ENCODE measurements at places on chromosomes 3 and 15.

GRCh38 chr15:29789871-29790270 lies 32.4 kb downstream of the TJP1 start:
- no peak for DNase-seq

GRCh38 chr15:77410701-77411618 lies 8.9 kb downstream of the PEAK1 start:
- no peak for DNase-seq

DNA sequence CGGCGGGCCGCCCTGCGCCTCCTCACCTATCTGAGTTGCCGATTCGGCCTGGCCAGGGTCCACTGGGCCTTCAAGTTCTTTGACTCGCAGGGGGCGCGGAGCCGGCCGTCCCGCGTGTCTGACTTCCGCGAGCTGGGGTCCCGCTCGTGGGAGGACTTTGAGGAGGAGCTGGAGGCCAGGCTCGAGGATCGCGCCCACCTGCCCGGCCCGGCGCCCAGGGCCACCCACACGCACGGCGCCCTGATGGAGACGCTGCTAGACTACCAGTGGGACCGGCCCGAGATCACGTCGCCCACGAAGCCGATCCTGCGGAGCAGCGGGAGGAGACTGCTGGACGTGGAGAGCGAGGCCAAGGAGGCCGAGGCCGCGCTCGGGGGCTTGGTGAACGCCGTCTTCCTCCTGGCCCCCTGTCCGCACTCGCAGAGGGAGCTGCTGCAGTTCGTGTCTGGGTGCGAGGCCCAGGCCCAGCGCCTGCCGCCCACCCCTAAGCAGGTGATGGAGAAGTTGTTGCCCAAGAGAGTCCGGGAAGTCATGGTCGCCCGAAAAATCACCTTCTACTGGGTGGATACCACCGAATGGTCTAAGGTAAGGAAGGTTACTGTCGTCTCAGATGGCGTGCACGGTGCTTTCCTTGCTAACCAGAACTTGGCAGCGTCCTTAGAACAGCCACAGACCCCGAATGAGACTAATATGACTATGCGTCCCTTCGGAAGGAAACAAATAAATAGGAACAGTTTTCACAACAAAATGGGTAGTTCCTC lies 567 bp downstream of the TICRR start:
- DNase-seq: peak; percentile 29

GRCh38 chr3:64957408-64958198 lies 269.8 kb upstream of the ADAMTS9 start:
- peak; percentile 33 for DNase-seq

- no peak for DNase-seq
Measured at GRCh38 chr3:127669541-127670228, 3.1 kb upstream of the ABTB1 start.

GRCh38 chr15:76431971-76432370 lies 95.4 kb downstream of the ISL2 start:
- peak; percentile 8 for DNase-seq

DNA sequence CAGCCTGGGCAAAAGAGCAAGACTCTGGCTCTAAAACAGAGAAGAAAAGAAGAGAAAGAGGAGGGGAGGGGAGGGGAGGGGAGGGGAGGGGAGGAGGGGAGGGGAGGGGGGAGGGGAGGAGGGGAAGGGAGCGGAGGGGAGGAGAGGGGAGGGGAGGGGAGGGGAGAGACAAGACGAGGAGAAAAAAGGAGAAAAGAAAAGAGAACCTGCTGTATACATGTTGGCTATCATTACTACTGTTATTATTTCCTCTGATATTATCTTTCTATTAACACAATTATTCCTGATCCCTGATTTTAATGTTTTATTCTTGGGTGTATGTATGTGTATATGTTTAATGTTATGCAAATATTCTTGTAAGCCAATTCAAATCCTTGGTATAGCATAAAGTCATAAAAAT lies 46.9 kb downstream of the PLD1 start:
- DNase-seq: no peak

DNA sequence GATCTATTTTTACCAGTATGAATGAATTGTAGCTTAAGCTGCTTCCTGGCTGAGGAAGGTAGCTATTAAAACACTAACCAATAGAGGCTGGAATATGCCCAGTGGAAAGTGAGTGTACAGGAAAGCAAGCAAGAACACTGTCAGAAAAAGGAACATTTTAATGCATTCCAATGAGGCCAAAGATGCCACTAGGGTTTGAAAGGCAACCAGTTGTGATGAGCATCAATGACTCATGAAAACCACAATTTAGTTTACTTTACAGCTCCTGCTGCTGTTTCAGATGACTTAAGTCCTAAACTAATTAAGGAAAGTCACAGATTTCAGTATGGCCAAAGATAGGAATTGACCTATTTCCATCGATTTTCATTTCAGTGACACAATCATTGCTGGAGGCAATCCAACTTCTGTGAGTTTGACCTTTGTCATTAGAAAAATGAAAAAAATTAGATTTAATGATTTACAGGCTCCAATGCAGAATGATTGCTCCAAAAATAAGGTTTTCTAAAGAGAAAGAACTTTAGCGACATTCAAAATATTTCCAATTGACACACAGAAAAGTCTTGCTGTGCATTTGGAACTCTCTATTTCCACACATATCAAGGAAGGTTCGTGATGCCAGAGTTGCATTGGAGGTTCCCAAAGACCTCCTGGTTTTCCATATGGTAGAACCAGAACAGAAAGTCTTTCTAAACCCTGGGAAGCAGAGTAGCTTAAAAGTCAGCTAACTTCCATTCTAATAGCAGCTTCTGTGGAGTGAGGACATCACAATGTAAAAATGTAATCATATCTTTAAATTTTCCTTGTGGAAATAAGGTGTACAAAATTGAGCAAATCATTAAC lies 103.0 kb downstream of the SUCNR1 start:
- DNase-seq: peak; percentile 97

- DNase-seq: peak; percentile 56
Measured at GRCh38 chr3:114178770-114179368, at the start of gene DRD3. DRD3 (minus strand) TSS chr3:114179052; CDS start chr3:114171992, 7,060 bp downstream.

- DNase-seq: no peak
Measured at GRCh38 chr15:26242565-26243071, 379.5 kb upstream of the ATP10A start.

- no peak for DNase-seq
Measured at GRCh38 chr3:147008886-147009285, 397.5 kb downstream of the ZIC4 start.

DNA sequence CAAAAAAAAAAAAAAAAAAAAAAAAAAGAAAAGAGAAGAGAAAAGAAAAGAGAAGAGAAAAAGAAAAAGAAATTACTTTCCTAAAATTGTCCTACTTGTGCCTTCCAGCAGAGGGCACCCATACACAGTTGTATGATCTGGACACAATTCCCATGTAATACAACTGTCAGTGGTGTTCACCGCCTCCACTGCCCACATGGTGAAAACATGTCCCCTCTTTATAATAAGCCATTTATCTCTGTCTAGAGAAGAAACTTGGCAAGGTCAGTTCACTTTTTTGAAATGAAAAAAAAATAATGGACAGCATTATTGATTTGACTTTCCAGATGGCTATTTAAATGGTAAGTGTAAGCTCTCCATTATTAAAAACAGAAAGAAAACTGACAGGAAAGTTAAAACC lies 459.4 kb downstream of the GBE1 start:
- DNase-seq: peak; percentile 75

DNA sequence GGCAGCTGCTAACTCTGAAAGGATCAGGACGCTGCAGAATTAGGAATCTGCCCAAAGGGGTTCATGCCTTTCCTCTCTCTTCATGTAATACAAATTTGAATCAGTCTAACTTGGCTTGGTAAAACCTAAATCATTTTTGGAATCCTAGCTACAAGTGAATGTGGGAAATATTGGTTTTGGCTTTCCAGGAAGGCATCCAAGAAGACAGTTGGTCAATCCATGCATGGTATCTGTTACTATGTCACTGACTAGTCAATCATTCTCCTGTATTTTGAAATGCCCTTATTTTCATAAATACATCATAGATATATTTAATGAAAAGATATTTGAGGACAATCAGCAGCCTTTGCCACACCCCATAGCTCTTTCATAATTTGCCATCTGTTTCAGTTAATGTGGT lies 7.5 kb upstream of the PLS1 start:
- no peak for DNase-seq

GRCh38 chr15:101578443-101578894 lies 73.7 kb downstream of the TM2D3 start:
- peak; percentile 33 for DNase-seq

- peak; percentile 70 for DNase-seq
Measured at GRCh38 chr3:43742920-43743319, 52.2 kb downstream of the ABHD5 start.

GRCh38 chr3:14616606-14617507 lies 34.7 kb upstream of the CCDC174 start:
- DNase-seq: no peak

DNA sequence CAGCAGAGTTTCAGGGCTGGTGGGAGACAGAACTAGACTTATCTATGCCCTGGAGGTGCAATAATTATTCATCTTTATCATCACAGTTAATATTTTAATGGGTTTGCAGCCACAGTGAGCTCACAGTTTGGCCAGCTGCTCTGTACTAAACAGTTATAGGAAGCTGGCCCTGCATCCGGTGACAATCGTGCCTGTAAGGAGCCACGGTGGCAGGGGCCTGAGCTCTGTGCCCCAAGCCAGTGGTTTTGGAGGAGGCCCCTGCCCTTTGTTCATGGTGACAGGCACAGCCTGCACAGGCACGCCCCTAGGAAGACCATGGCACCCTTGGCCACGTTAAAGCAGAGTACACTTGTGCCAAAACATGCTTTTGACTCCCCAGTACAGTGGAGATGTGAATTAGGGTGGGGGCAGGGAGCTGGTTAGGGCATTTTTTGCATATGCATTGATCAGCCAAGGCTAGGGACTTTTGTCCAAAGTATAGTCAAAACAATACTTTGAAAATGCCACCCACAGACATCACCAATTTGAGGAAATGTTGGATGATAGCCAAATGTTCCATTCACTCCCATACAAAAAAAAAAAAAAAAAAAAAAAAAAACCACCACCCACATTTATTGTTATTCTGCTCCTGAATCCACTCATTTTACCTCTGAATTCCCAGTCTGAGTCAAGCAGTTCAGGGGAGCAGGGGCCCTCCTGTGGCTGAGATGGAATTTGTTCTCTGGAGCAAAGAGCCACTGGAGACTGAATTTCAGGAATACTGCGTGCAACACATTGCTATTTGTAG lies 3.4 kb upstream of the RFTN1 start:
- DNase-seq: peak; percentile 72

DNA sequence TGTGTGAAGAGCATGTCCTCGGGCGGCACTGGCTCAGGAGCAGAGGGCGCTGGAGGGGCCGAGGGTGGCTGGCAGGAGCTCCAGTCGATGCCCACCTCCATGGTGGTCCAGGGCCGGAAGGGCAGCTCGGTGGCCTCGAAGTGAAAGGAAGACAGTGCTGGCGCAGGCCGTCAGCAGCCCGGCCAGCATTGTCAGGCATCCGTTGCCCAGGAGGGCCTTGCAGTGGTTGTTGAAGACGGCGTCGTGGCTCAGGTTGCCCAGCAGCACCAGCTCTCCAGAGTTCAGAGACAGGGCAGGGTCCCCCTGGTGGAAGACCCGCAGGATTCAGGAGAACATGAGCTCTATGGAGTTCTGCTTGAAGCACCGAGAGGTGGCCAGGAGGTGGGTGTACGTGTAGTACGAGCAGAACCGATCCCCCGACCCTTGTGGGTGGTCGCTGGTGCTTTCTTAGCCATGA lies 16.5 kb upstream of the SIAH2 start:
- DNase-seq: no peak

- DNase-seq: no peak
Measured at GRCh38 chr3:129366312-129366831, 62.1 kb downstream of the EFCAB12 start.

Data from cardiac fibroblast (primary cell).